ENCODE measurements at places on chromosomes 5 and 9.

GRCh38 chr9:136624184-136624951 is 38.3 kb upstream of the EGFL7 start:
- no peak for DNase-seq

GRCh38 chr5:156497804-156498208 is 170.8 kb downstream of the SGCD start:
- no peak for DNase-seq

DNA sequence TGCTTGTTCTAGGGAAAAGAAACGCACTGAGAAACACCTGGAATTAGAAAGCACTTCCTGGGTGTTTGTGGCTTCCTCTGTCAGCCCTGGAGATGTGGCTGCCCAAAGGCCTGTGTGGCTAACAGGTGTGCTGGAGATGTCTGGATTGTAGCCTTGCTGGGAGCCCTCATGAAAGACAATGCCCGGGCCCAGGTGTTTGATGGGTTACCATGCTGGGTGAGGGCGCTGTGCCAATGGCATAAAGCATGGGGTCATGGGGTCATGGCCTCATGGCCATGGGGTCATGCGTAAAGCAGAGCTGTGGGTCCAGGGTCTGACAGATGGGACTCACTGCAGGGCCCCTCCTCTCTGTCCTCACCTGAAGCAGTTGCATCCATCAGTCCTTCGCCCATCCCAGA is 21.6 kb downstream of the ANKRD33B start:
- no peak for DNase-seq

DNA sequence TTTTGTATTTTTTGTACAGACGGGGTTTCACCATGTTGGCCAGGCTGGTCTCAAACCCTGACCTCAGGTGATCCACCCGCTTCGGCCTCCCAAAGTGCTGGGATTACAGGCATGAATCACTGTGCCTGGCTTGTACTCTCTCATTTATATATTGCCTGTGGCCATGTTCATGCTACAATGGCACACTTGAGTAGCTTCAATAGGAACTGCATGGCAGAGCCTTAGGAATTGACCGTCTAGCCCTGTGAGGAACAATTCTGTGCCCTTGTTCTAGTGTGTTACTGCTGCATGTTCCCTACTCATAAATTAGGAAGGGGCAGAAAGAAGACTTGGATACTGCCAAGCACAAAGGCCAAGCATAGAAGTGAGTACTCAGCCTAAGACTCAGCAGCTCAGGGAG is 104.2 kb downstream of the LIFR start:
- no peak for DNase-seq

- peak; percentile 14 for DNase-seq
Observed at GRCh38 chr5:21919414-21920022, 933.6 kb downstream of the CDH12 start.

GRCh38 chr5:61293071-61293470 is 39.0 kb upstream of the ZSWIM6 start:
- DNase-seq: no peak

GRCh38 chr5:72835633-72836032 is 19.2 kb downstream of the TNPO1 start:
- no peak for DNase-seq

Measured in NCI-H1436 (cell line).